ENCODE measurements at places on chromosomes 12 and 14. TPM values are rescaled to one million over a fixed set of nuclear protein-coding genes. Genes with fewer than 3 reads are reported as not detected.

The CIT gene
- total RNA-seq: 12.6 TPM

DNA sequence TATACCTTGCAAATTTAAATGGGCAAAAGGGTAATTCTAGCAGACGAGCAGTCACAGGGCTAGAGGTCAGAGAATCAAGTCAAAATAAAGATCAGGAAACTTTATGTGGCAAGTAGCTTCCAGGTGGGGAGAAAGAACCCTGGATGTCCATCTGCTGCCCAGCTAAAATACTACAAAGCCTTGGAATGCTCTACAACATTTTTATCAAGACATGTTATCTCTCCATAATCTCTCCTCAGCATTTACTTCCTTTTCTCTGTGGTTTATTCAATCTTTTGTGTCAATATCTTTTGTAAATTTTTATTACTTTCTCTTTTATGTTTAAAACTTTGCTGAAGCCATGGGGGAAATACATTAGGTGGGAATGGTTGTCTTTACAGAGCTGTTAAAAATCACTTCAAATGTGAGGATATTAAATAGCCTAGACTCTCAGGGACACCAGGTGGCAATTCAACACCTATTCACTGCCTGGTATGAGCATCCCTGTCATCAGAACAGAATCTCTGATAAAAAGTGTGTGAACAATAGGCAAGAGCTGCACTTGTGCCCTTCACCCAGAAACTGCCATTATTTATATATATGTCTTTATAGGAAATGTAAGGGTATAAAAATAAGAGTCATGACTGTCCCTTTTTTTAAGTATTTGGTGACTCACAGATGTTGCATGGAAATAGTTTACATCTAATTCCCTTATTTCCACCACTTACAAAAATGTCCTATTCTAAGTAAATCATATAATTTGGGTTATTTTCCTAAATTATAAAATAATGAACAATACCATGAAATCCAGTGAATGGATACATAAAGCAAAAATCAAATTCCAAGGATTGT, 152.9 kb downstream of the EPS8 start:
- no peak overlapping the region for H3K4me3 ChIP-seq
- no peak for DNase-seq
- no peak overlapping the region for H3K27ac ChIP-seq

- H3K27ac ChIP-seq: no peak overlapping the region
- H3K36me3 ChIP-seq: no peaks in the 10 kb centered on the region
- H3K27me3 ChIP-seq: peaks cover 4% of the 10 kb centered on the region
- no peak for DNase-seq
- H3K4me1 ChIP-seq: no peaks in the 10 kb centered on the region
- H3K4me3 ChIP-seq: no peak overlapping the region
Measured at GRCh38 chr12:53338916-53339315, 2.8 kb upstream of the SP7 start.

The LMO3 gene
- total RNA-seq: 8.1 TPM

DNA sequence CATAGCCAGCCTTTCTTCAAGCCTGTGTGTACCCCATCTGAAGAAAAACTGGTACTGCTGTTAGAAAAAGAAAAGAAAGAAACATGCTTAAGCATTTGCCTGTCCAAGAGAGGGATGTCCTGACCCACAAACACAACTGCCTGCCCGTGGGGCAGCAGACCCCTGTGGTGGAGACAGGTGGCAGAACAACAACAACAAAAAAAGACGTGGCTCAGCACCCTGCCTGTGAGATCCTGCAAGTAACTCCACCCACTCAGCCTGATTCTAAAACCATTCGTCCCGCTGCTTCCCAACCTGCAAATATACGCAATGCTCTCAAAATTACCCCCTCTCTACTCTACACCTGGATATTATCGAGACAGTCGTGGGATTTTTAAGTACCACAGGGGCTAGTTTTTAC, 64.9 kb upstream of the ZDHHC17 start:
- no peaks in the 10 kb centered on the region for H3K36me3 ChIP-seq
- H3K27ac ChIP-seq: no peak overlapping the region
- no peaks in the 10 kb centered on the region for H3K27me3 ChIP-seq
- H3K4me3 ChIP-seq: no peak overlapping the region
